Activated CD4-positive, CD25-positive, alpha-beta regulatory T cell treated with anti-CD3 and anti-CD28 coated beads, Interleukin-2, amount 50 U/mL, for 16 hours (primary cell): ENCODE measurements at places on chromosomes 2 and 18.

GRCh38 chr2:5673145-5674025, 18.8 kb upstream of the SOX11 start:
- no peak for DNase-seq

GRCh38 chr2:109531221-109531620, 82.5 kb downstream of the SEPTIN10 start:
- DNase-seq: no peak

DNA sequence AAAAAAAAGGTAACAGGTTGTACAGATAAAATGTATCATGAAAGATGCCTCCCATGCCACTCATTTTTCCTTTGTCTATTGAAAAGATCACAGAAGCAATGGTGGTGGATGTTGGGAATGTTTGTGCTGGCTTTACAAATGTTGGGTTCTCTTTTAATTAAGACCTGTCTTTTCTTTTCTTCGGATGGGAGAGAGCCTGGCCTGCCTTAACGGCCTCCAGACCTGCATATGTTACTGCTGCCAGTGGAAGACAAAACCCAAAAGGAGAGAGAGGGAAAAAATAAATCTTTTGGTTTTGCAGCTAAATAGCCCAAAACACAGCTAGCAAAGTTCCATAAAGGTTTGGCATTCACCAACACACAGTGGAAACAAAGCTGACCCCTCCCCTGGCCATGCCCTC, 50.5 kb upstream of the FZD7 start:
- DNase-seq: no peak

GRCh38 chr2:96245609-96246390, 20.0 kb downstream of the TMEM127 start:
- DNase-seq: no peak

GRCh38 chr2:9178110-9178903, 28.3 kb upstream of the ASAP2 start:
- no peak for DNase-seq

DNA sequence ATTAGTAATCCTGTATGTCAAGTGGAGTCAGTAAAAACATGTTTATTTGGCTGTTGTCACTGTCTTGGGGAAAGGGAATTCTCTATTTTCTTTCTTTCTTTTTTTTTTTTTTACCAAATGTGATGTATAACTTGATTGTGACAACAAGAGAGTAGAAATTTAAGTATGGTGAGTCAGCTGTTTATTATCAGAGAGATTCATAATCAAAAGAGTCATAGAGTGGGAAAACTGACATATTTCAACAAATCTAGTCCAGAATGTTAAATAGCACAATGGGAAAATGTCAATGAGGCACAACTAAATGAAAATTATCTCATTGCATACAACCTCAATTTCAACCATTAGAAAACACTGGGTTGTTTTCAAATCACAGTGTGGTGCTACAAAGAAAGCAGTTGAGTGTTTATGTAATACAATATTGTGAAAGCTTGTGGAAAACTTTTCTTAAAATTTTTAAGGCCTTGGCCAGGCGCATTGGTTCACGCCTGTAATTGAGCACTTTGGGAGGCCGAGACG, 111.9 kb upstream of the DTNA start:
- DNase-seq: no peak

- no peak for DNase-seq
Observed at GRCh38 chr2:71153585-71154224, 23.3 kb downstream of the MPHOSPH10 start.

DNA sequence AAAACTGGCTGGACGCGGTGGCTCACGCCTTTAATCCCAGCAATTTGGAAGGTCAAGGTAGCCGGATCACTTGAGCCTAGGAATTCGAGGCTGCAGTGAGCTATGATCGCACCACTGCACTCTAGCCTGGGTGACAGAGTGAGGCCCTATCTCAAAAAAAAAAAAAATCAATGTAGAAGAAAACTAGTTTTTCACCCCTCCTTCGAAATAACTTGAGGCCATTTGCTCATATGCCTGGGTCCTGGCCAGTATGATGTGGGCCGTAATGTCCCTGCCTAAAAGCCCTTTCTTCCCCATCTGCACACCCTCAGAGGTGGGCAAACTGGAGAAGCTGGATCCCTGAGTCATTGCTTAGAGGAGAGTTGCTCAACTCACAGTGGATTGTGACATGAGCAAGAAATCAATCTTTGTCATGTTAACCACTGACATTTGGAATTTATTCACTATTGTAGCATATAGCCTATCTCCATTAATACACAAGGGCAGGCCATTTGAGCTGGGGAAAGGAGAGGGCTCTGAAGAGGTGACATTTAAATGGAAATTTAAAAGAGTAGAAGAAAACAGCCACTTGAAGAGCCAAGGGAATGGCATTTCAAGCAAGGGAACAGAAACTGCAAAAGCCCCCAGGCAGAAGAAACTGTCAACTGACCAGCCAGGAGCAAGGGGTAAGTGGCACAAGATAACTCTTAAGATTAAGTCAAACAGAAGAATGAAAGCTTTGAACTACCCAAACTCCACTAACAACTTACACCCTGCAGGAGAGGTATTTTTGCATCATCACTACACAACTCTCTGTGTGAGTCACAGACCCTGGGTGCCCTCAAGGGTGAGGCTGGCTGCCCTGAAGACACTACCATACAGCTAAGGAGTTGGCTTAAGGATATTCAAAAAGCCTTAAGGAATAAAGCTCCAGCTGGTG, 7.6 kb upstream of the METTL21A start:
- no peak for DNase-seq

DNA sequence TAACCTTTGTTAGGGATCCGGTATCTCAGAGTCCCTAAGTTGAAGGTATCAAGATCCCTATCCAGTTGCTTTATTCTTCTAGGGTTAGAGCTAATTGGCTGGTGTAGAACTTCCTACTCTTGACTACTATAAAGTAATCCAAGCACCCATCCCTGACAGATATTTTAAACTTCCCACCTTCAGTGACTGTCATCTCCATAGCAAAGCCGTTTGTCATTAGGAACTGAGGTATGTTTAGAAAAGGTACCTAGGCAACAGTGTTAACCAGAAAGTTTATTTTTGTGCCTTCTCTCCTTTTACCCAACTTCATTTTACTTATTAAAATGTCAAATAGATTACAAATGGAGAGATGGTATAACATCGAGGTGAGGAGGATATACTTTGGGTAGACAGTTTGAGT, 4.5 kb downstream of the FAM117B start:
- no peak for DNase-seq

DNA sequence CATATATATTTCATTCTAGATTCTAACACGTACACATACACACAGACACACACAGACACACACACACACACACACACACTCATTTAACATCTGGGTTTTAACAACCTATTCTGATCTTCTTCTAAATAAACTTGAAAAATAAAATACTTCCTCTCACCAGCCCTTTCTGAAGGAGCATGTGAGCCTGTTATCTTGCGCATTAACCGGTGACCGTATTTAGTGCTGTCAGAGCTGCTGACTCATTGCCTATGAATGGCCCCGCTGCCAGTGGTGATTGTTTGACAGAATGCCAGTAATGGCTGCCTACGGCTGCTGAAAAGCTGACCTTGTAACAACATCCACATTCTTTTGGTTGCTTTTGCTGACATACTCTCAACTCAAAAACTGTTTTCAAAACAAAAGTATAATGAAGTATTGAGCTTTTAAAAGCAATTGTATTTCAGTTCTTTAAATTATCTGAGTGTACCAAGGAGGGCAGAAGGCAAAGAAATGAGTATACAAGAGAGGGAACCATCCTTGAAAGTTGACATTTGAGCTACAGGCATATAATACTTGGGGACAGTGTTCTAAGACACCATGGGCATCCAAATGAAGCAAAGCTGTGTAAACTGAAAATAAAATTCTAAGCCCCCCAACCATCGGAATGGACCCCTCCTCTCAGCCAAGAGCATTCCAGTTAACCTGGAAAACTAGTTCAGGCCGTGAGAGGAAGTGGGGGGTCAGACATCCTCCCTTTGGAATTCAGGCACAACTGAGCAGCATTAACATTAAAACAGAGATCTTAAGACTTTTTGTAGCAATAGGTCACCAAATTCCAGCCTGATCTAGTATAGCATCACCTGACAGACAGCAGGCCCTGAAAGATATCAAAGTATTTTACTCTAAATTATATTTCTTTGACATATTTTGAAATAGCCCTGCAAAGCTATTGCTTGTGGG, 50.2 kb upstream of the DTNA start:
- DNase-seq: no peak

- DNase-seq: no peak
Observed at GRCh38 chr2:83069724-83070123, 1389.4 kb downstream of the SUCLG1 start.

- DNase-seq: no peak
Observed at GRCh38 chr2:88307817-88308216, 137.7 kb downstream of the THNSL2 start.

GRCh38 chr2:179262077-179262660, 2.5 kb downstream of the SESTD1 start:
- DNase-seq: no peak

GRCh38 chr2:231546014-231546715, 15.9 kb upstream of the NMUR1 start:
- DNase-seq: no peak

DNA sequence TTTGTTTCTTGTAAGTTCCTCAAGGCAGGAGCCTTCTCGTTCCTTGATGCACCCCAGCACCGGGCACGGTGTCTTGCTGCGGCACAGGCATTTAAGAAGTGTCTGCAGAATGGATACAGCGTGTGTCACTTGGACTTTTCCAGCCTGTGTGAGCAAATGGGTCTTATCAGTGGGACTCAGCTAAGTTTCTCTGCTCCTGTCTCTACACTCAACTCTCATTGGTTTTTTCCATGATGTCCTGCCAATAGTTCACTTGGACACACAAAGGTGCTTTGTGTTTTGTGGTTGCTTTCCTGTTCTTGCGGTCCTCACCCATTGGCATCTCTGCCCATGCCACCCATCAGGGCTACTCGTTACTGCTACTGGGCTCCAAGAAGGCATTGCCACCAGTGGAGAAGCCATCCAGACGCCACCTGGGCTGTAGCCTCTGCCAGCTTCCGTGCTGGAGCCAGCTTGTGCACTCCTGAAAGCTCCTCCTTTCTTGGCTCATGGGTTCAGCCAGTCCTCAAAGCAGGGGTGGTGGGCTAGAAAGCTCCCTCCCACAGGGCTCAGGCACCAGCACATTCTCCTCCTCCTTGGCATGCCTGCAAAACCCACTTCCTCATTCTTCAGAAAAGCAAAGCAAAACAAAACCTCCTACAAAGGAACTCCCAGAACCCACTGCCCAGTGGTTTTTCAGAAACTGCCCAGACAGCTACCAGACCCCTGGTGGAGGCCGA, 41.4 kb downstream of the IL1R2 start:
- DNase-seq: no peak

GRCh38 chr2:54755641-54756326, 32.3 kb downstream of the EML6 start:
- no peak for DNase-seq

DNA sequence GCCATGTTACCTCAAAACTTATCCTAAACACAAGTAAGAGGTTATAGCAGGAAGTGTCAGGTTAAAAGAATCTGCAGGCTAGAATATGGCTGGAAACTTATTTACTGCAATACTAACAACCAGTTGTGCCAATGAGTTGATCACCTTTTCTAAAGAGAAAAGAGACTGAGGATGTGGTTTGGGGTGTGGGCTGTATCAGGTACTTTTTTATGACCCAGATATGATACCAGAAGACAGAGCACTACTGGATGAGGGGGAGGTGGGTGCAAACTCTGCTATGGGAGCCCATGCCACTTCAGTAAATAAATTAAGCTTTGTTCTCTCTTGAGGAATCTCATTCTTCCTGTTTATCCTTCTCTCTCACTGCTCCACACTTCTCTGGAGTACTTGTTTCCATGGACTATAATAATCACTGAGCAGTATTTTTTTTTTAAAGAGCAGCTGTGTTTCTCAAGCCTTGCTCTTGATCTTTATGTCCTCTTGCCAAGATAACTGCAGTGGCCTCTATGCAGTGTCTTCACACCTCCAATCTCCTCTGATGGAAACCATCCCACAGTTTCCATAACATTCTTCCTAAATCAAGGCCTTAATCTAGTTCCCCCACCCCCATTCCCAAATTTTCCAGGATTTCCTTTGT, 51.2 kb upstream of the NOSTRIN start:
- DNase-seq: no peak

DNA sequence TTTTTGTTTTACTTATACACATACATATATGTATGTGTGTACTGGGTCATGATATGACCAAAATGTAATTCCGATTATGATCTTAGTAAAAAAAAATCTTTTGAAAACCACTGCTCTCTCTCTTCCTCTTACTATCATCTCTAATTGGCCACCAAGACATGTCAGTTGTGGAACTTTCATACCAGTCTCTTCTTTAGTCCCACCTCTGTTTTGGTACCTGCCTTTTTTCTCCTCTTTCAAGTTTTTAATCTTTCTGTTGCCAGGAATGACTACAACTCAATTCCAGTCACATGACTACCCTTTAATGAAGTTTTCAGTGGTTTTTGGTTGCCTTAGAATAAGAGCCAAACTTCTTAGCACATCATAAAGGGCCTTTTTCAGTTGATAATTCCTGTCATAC, 17.1 kb downstream of the RBM44 start:
- DNase-seq: no peak

GRCh38 chr2:174337337-174338146, 2.8 kb downstream of the SP9 start:
- no peak for DNase-seq

GRCh38 chr2:143730155-143730952, 601.1 kb downstream of the ARHGAP15 start:
- DNase-seq: no peak

DNA sequence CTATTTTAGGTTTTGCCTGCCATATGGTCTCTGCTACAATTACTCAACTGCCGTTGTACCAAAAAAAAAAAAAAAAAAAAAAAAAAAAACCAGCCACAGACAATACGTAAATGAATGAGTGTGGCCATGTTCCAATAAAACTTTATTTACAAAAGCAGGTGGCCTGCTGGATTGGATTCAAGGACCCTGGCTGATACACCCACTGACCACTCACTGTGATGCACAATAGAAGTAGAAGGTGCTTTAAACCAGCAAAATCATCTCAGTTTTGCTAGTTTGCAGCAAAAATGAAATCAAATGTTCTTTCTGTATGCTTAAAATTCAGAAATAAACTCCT, 137.4 kb downstream of the AKAIN1 start:
- no peak for DNase-seq

DNA sequence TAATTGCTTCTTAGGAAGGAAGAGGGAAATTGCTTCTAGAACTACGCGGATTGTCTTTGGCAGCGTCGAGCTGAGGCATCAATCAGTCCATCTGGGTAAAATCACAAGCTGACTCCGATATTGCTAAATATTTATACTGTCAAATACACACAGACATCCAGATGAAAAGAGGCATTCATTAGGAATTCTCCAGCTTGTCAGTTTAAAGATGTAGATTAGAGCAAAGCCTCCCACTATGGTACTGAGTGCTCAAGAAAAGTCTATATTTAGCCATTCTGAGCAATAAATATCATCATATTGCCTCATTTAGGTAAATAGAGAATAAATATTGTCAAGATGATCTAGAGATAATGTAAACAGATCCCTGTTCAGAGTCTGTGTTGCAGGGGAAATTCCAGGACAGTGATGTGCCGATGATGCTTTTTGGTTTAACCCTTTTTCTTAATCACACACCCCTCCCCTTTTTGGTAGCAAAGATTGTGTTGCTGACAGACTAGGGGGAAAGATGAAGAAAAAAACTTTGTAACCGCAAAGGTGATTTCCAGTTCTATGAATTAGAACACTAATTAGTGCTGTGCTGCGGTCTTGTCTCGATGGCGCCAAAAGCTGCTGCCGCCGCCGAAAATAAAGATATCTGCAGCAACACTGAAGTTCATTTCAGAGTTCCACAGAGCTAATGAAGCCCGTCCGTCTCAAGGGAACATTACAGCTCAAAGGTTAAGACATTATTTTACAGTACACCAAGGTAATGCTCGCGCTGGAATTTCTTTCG, 171.8 kb downstream of the PTGR3 start:
- no peak for DNase-seq

- no peak for DNase-seq
Observed at GRCh38 chr2:173400760-173401159, 46.1 kb downstream of the CDCA7 start.
